ENCODE measurements at places on chromosomes 1 and 21. TPM values are rescaled to one million over a fixed set of nuclear protein-coding genes. Genes with fewer than 3 reads are reported as not detected.

THEM5 gene
- not detected for total RNA-seq

GRCh38 chr1:7104339-7104738, 319.1 kb downstream of the CAMTA1 start:
- ATAC-seq, result no peak

- ATAC-seq, result no peak
These were observed 8.3 kb downstream of the PLEKHG5 start for GRCh38 chr1:6483017-6483760.

RHBDL2 gene
- total RNA-seq, result 0.66 TPM

DNA sequence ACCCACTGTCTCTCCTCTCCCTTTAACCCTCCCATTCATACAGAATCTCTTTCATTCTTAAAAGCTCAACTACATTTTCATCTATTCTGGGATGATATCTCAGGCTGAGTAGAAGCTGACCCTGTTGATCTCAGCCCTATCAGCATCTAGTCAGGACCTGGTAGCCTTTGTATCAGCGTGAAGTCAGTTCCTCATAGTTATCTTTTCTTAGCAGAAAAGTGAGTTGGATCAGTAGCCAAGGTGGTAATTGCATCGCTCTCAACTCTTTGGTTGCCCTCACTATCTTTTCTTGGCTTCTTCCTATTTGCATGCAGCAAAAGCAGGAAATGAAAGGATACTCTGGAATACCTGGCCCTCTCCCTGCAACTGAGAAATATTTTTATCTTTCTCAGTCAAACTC, 13.6 kb upstream of the GOLT1A start:
- ATAC-seq, result no peak

LRRC71 gene
- 1.1 TPM for total RNA-seq

PKLR gene
- 0.31 TPM for total RNA-seq

- no peak for ATAC-seq
These were observed 57.5 kb downstream of the ERG start for GRCh38 chr21:38440746-38441145.

GRCh38 chr1:8211883-8212579, 105.9 kb upstream of the SLC45A1 start:
- peak; percentile 48 for ATAC-seq

HSD3B2 gene
- total RNA-seq, result 0.45 TPM

GRCh38 chr1:205210756-205211168, 740 bp downstream of the DSTYK start:
- ATAC-seq, result peak; percentile 13

- no peak for ATAC-seq
These were observed 566.1 kb downstream of the PTPRU start for GRCh38 chr1:29802181-29803068.

DNA sequence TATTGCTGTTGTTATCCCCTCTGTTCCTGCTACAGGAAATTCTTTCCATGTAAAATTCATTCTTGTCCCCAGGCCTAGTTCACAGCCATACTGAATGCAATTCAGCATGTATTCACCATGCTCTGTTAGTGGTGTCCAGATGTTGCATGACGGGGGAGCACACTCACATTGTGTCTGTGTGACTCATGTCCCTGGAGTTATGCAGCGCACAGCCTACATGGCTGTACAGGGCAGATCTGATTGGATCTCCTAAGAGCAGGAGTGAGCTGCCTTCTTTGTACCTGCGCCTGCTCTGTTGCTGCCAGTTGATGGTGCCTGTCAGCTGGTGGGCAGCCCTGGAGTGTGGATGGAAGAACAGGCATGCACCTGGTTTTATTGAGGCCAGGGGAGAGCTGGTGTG, 17.6 kb downstream of the HTR6 start:
- ATAC-seq, result peak; percentile 98

ACOT11 gene
- 1.2 TPM for total RNA-seq

DNA sequence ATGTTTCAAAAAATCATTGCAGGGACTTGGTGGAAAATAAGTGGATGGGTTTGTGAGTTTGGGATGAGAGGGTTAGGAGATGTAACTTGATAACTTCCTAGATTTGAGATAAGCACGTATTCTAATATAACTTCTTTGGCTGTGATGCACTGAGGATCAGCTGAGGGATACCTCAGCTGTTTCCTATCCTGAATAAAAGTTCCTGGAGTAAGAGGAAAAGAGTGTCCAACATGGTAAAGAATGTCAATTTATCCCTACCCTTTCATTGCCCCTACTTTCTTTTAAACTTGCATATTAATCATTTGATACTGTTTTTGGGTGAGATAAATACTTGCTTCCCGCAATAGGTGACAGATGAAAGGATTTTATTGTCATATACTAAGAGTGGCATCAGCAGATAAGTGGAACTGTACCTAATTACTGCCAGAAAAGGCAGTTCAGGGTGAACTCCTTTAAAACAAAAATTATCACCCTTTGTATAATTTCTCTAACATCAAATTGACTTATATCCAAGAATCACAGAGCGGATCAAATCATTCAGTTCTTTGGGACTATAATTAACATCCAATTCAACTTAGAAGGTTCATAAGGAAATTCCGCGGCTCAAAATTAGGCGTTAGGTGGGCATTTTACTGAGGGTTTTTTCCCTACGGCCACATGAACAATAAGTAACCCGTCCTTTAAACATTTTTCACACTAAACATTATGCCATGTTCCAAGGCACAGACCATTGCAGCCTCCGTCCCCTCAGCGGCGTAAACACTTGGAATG, 1.4 kb upstream of the SUCO start:
- no peak for ATAC-seq

FAM72B gene
- total RNA-seq, result 10.8 TPM

DNA sequence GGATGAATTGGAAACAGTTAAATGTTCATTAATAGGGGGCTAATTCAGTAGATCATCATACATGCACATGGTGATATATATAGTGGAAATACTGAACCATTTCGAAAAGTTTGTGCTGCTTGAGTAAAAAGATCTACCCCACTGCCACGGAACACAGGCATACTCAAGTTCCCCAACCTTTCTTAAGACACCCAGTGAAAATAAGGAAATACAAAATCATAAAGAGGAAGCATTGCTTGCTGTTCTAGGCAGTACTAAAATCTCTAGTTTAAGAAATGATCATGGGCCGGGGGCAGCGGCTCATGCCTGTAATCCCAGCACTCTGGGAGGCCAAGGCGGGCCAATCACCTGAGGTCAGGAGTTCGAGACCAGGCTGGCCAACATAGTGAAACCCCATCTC, 37.6 kb upstream of the KIRREL1 start:
- ATAC-seq, result no peak

TNNI3K gene
- not detected for total RNA-seq

MIXL1 gene
- total RNA-seq, result 1.1 TPM

GRCh38 chr21:34881839-34882371, 167.2 kb downstream of the RUNX1 start:
- no peak for ATAC-seq

DNA sequence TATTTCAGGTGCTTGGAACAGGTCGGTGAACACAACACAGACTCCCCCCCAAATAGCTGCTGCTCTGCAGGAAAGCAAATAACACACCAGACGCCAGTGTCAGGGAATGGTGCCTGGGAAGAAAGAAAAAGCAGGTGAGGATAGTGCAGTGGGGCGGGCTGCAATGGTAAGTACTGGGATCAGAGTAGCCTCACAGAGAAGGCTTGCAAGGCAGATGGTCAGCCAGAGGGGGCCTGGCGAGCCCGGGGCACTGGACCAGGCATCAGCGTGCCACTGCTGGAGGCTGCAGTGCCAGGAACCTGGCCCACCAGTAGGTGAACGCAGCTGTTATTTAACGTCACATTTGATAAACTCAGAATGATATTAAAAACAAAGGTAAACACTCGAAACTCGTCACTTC, 60.0 kb downstream of the POFUT2 start:
- ATAC-seq, result no peak

UQCRHL gene
- 7.2 TPM for total RNA-seq

GRCh38 chr1:63635681-63636080, 42.5 kb downstream of the PGM1 start:
- ATAC-seq, result no peak

DNA sequence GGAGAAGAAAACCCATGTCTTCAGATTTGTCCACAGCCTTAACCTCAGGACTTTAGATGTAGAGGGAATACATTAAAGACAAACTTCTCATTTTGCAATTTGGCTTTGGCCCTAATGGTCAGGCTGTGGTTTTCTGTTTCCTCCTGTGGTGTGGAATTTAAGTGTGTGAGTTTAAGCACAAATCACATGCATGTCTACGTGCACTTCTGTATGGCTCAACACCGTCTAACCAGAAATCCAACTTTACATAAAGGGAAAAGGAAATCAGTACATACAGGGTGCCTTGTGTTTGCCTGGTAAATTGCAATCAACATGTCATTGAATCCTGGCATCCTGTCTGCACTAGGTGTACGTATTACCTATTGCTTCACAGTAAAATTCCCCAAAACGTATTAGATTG, 1.2 kb upstream of the ZNF124 start:
- no peak for ATAC-seq

DNA sequence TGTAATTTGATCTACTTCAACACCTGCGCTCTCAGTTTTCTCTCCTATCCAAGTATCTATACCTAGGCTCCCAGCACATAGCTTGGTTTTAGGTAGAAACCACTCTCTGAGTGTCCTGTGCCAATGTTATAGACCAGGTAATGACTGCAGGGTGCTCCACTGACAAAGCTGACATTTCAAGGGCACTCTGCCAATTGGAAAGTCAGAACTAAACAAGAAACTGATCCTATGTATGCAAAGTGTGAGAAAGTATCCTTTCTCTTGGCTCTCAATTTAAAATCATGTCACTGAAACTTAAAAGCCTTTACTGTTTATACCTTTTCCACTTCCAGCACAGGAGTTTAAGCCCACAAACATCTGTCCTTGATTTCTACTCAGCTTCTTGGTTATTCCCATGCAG, 45.0 kb upstream of the AIM2 start:
- no peak for ATAC-seq

DNA sequence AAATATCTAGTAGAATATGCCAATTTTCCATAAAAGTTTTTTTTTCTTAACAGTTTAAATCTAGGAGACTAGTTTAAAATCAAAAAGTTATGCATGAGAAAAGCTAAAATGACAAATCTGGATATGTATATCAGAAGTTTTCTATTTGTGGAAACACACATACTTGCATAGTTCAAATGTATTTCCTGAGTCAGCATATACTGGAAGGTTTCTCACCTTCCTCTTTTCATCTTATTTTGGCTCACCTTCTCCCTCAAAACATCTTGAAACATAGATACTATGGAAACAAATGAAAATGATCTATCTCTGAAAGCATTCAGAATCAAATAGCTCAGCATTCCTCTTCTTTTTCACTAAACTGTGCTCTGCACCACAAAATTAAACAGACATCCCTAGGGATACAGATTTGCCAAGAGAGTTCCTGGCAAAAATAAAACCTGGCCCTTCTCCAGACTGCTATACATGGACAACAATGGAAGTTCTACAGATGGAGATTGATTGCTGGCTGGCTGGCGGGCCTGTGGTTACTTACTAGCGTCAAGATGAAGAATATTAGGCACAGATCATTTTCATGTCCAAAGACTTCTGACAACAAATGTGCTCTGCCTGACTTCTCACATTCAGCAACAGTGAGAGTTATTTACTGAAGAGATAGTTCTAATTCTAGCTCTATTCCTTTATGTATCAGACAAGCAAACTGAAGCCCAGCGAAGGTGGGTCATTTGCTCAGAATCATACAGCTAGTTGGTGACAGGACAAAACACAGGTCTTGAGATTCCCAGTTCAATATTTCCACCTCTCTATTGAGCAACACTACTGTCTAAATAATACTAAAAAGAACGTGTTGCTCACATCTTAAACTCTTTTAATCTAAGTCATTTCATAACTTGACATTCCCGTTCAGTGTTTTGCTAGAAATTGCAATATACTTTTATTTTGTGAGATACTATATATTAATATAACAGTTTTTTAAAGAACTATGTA, 26.6 kb downstream of the DIPK1A start:
- peak; percentile 44 for ATAC-seq

All from motor neuron (in vitro differentiated cells).